Stomach (tissue), 19 donors: ENCODE measurements at places on chromosomes 6 and 20. TPM values are rescaled to one million over a fixed set of nuclear protein-coding genes. Genes with fewer than 3 reads are reported as not detected.
A peak's percentile ranks its signal among the peaks of the same experiment; 100 is the strongest.

- H3K27me3 ChIP-seq: no peaks in the 10 kb centered on the region
- no peak overlapping the region for H3K27ac ChIP-seq
- no peaks in the 10 kb centered on the region for H3K4me1 ChIP-seq
- no peak overlapping the region for H3K4me3 ChIP-seq
Measured at GRCh38 chr20:11995805-11996567, 78.3 kb downstream of the BTBD3 start.

Gene RCAN2
- total RNA-seq: 69.2 TPM

DNA sequence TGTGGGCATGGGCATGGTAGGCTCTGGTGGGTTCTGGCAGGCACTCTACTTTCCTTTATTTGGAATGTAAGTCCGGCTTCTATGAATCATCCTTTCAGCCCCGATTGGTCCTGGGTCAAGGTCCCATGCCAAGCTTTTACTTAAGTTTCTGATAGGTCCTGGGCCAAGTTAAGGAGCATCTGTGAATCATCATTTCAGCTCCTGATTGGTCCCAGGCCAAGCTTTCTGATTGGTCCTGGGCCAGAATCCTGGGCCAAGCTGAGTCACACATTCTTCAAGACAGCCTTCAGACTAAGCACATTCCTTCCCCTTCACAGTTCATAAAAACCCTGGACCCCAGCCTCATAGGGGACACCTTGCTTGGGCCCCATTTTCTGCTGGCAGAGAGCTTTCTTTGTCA is 231.0 kb upstream of the EYS start:
- no peak overlapping the region for H3K27ac ChIP-seq
- no peaks in the 10 kb centered on the region for H3K4me1 ChIP-seq
- no peaks in the 10 kb centered on the region for H3K36me3 ChIP-seq
- DNase-seq: peak; percentile 40
- H3K4me3 ChIP-seq: no peak overlapping the region

DNA sequence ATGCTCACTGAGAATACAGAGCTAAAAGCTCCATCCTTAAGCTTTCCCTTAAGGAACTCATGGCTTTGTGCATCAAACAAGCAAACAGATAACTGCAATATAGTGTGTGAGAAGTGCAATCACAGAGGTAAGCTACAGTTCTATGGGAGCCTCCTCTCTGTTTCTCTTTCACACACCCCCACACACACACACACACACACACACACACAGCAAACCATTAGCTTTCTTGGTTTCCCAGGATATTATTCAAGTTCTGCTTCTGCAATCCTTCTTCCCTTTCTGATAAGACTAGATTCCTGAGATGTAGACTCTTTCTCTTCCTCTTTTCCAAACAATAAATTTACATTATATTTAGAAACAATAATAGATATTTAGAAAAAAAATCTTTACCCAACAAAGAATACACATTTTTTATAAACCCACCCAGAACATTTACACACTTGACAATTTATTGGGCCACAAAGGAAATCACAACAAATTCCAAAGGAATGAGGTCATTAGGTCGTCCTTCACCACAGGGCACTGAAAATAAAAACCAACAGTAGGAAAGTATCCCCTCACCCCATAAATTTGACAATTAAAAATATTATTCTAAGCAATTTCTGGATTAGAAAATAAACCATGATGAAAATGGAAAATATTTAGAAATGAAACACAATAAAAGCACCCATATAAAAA is 9.3 kb upstream of the GFOD1 start:
- H3K4me1 ChIP-seq: no peaks in the 10 kb centered on the region
- H3K36me3 ChIP-seq: no peaks in the 10 kb centered on the region
- H3K27ac ChIP-seq: no peak overlapping the region
- no peak overlapping the region for H3K4me3 ChIP-seq
- no peaks in the 10 kb centered on the region for H3K27me3 ChIP-seq

Gene SNHG17
- 11.0 TPM for total RNA-seq

DNA sequence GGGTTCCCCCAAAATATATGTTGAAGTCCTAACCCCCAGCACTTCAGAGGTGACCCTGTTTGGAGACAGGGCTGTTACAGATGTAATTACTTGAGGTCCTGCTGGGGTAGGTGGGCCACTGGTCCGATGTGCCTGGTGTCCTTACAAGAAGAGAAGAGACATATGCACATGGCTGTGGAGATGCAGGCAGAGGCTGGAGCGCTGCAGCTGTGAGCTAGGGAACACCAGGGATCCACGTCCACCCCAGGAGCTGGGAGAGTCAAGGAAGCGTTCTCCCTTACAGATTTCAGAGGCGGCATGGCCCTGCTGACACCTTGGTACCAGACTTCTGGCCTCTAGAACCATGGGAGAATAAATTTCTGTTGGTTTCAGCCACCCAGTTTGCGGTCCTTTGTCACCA is 11.7 kb upstream of the SLC22A2 start:
- no peak for DNase-seq
- H3K27me3 ChIP-seq: no peaks in the 10 kb centered on the region
- H3K4me1 ChIP-seq: no peaks in the 10 kb centered on the region

GRCh38 chr6:100440935-100441334 is 23.8 kb downstream of the SIM1 start:
- H3K4me3 ChIP-seq: no peak overlapping the region
- H3K36me3 ChIP-seq: no peaks in the 10 kb centered on the region
- no peak for DNase-seq
- H3K4me1 ChIP-seq: no peaks in the 10 kb centered on the region
- H3K27me3 ChIP-seq: peaks cover 19% of the 10 kb centered on the region

DNA sequence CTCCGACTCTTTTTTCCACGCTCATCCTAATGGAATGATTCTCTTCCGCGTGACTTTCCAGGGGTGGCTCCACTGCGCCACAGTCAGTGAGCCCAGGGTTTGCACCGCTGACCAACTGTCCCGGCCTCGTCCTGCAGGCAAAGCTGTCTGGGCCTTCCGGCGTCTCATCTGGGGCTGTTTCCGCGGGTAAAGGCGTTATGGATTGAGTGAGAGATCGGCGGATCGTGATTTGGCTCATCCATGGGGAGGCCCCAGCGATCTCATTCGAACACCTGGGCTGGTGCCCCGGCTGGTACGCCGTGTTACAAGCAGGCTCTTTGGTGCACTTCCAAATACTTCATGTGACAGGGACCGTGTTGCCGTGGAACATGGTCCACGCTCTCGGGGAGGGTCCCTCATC is 47.8 kb downstream of the KCNQ2 start:
- no peaks in the 10 kb centered on the region for H3K4me1 ChIP-seq
- DNase-seq: no peak
- no peak overlapping the region for H3K4me3 ChIP-seq
- no peaks in the 10 kb centered on the region for H3K36me3 ChIP-seq
- H3K27ac ChIP-seq: no peak overlapping the region
- peaks cover 69% of the 10 kb centered on the region for H3K27me3 ChIP-seq

- no peak overlapping the region for H3K4me3 ChIP-seq
- H3K4me1 ChIP-seq: no peaks in the 10 kb centered on the region
- H3K27me3 ChIP-seq: no peaks in the 10 kb centered on the region
- H3K27ac ChIP-seq: peak overlapping the region; percentile 61
- no peaks in the 10 kb centered on the region for H3K36me3 ChIP-seq
Measured at GRCh38 chr6:47044397-47044796, 2.3 kb upstream of the ADGRF1 start.

- no peaks in the 10 kb centered on the region for H3K36me3 ChIP-seq
- DNase-seq: no peak
- no peak overlapping the region for H3K27ac ChIP-seq
- H3K4me3 ChIP-seq: no peak overlapping the region
- H3K27me3 ChIP-seq: no peaks in the 10 kb centered on the region
Measured at GRCh38 chr6:68976260-68976659, 341.2 kb downstream of the ADGRB3 start.

- H3K4me3 ChIP-seq: peak overlapping the region; percentile 85
- H3K27me3 ChIP-seq: no peaks in the 10 kb centered on the region
- no peaks in the 10 kb centered on the region for H3K36me3 ChIP-seq
- H3K4me1 ChIP-seq: peaks cover 28% of the 10 kb centered on the region
Measured at GRCh38 chr6:13573669-13574110, 711 bp upstream of the SIRT5 start.

- no peak overlapping the region for H3K27ac ChIP-seq
- no peaks in the 10 kb centered on the region for H3K36me3 ChIP-seq
- no peak for DNase-seq
- no peaks in the 10 kb centered on the region for H3K27me3 ChIP-seq
- no peaks in the 10 kb centered on the region for H3K4me1 ChIP-seq
Measured at GRCh38 chr6:64792534-64792933, 914.5 kb downstream of the EYS start.

DNA sequence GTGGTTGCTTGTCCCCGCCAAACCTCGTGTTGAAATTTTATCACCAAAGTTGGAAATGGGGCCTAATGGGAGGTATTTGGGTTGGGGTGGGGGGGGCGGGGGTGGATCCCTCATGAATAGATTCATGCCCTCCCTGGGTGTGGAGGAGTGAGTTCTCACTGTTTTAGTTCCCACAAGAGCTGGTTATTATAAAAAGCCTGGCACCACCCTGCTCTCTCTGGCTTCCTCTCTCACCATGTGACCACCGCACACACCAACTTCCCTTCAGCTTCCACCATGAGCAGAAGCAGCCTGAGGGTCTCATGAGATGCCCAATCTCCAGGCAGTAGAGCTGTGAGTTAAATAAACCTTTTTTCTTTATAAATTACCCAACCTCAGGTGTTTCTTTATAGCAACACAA is 111.3 kb downstream of the PRDM1 start:
- H3K36me3 ChIP-seq: peaks cover 13% of the 10 kb centered on the region
- H3K4me3 ChIP-seq: no peak overlapping the region
- no peak for DNase-seq
- no peaks in the 10 kb centered on the region for H3K4me1 ChIP-seq
- H3K27ac ChIP-seq: no peak overlapping the region

GRCh38 chr20:32988008-32988407 is 16.2 kb downstream of the SUN5 start:
- no peak overlapping the region for H3K4me3 ChIP-seq
- DNase-seq: no peak
- H3K27ac ChIP-seq: no peak overlapping the region
- H3K4me1 ChIP-seq: no peaks in the 10 kb centered on the region

DNA sequence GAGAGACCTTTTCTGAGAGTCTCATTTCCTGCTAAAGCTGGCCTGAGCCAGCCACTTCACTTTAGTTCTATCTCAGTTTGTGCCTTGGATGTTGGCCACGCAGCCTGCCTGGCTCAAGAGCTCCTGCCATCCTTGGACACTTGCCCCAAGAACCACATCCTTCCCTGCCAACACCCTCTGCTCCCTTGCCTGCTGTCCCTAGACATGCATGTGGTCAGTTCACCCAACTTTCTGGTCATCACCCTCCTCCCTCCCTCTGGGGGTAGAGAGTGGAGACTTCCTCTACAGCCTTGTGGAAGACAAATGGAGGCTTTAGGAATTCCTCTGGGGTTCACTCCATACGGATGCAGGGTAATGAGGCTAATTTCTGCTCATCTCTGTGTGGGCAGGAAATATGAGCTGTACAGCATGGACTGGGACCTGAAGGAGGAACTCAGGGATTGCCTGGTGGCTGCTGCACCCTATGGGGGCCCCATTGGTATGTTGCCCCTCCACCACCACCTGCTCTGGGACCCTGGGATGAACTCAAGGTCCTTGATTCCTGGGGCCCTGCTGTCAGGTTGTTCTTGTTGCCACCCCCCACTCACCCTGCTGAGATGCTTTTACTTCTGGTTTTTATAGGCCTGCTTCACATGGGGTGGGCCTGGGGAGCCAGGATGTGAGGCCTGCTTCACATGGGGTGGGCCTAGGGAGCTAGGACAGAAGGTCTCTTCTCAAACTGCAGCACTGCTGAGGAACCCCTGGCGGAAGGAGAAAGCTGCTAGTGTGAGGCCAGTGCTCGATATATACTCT is 13.8 kb upstream of the PTPRA start:
- no peaks in the 10 kb centered on the region for H3K27me3 ChIP-seq
- no peaks in the 10 kb centered on the region for H3K4me1 ChIP-seq
- peaks cover 55% of the 10 kb centered on the region for H3K36me3 ChIP-seq
- H3K4me3 ChIP-seq: no peak overlapping the region
- no peak overlapping the region for H3K27ac ChIP-seq
